HFFc6 (cell line): ENCODE measurements at places on chromosomes 6 and 20.

DNA sequence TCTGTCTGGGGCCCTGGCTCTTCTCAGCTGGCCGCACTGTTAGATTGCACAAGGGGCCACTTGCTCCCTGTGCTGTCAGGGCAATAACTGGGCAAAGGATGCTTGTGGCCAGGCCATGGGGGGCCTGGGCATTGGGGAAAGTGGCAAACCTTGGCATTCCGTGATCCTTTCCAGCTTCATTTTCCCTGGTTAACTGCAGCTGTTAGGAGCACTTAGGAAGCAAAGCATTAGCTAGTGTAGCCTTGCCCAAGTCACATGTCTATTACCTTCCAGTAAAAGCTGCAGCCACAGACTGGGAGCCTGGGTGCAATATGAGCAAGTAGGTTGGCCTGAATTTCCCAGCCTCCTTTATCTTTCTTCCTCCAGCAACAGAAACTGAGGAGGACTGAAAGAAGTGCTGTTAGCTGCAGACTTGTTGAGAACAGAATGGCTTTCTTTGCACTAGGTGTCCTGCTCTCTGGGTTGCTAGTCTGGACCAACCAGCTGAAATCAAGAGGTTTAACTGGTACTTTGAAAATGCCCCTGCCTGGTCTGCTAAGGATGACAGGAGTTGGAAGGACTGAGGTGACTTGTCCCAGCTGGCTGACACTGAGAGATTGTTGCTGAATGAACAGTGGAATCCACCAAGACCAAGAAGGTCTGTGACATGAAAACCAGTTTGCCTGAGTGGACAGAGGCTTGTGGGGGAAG, 312.3 kb upstream of the SUPT3H start:
- DNase-seq, result no peak

DNA sequence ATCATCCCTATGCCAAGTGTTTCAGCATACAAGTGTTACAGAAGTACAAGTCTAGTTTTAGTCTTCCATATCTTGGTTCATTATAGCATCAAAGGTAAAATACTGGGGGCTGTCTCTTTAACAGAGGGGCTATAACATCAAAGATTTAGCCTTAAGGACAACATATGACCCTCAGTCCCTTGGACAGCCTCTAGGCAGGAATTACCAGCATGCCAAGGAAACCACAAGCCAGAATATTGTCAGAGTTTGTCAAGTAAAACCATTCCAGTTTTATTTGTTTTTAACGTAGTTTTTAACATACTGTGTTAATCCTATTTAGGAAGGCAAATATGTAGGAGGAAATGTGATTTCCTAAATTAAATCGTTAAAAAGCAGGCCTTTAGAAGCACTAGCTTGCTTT, 18.6 kb downstream of the ZKSCAN8 start:
- no peak for DNase-seq

- DNase-seq, result no peak
Observed at GRCh38 chr6:129645106-129645829, 64.7 kb downstream of the ARHGAP18 start.

DNA sequence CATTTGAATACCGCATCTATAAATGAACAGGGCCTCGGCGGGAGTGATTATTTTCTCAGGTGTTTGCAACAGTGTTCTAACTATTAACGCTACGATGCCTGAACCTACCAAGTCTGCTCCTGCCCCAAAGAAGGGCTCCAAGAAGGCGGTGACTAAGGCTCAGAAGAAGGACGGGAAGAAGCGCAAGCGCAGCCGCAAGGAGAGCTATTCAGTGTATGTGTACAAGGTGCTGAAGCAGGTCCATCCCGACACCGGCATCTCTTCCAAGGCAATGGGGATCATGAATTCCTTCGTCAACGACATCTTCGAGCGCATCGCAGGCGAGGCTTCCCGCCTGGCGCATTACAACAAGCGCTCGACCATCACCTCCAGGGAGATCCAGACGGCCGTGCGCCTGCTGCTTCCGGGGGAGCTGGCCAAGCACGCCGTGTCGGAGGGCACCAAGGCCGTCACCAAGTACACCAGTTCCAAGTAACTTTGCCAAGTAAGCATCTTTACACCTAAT, 70.9 kb downstream of the HFE start:
- DNase-seq, result no peak
